Hematopoietic multipotent progenitor cell treated with erythropoietin and hydrocortisone succinate and interleukin-3 and kit ligand, for 15 days (in vitro differentiated cells): ENCODE measurements at places on chromosomes 7 and 10.

GRCh38 chr7:7505915-7506314, 29.8 kb downstream of the COL28A1 start:
- no peak for DNase-seq

DNA sequence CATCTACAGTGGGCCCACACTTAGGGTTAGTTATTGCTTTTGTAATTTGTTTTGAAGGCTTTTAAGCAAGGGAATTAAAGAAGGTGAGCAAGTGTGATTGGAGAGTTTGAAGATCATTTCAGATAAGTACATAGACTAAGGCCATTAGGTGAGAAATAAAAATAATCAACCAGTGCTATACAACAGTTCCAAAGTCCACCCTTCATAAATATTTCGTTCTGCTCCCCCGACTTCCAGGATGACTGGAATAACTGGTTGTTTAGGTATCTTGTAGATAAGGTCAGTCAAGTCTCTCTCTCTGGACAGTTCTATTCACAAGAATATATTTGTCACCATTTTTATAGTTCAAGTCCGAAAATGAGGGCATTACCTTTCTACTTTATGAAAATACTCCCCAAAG, 98.0 kb upstream of the MBL2 start:
- no peak for DNase-seq

DNA sequence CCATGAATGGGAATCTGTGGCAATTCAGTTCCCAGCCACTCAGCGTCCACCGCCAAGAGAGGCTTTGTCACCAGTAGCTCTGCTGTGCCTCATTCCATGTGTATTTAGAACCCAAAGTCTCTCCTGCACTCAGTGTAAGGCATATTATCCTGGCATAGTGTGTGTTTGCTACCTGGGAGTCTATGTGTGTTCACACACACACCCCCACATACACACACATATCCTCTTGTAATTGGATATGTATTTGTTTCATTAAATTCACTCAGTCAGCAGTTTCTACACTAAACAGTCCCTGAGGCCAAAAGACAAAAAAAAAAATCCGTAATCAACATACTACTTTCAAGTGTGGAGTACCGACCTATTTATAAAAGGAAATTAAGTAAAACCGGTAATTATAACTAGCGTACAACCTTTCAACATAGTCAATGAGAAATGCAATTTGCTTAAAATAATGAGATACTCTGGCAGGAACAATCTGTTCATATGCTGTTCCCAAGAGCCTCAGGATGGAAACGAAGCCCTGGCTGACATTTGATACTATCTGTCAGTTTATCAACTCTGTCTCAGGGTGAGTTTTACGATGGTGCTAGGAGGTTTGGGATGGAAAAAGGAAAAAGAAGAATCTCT, 425.8 kb upstream of the CELF2 start:
- DNase-seq = no peak

GRCh38 chr10:5560142-5560816, 35.5 kb downstream of the CALML3 start:
- no peak for DNase-seq

DNA sequence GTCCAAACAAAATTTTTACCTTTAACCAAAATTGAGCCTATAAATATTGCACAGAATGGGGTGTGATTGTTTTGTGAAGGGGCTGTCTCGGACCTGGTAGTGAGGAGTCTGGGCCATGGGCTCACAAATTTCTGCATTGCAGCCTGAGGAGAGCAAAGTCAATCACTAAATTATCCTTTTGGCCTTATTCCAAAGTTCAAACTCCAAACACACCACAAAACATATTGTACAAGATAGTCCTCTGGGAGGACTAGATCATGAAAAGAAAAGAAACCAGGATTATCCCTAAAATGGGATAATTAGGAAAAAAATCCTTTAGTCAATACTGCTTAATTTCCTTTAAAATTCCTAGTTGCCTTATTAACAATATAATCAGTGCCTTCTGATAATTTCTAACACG, 115.5 kb downstream of the BUB3 start:
- DNase-seq = no peak

DNA sequence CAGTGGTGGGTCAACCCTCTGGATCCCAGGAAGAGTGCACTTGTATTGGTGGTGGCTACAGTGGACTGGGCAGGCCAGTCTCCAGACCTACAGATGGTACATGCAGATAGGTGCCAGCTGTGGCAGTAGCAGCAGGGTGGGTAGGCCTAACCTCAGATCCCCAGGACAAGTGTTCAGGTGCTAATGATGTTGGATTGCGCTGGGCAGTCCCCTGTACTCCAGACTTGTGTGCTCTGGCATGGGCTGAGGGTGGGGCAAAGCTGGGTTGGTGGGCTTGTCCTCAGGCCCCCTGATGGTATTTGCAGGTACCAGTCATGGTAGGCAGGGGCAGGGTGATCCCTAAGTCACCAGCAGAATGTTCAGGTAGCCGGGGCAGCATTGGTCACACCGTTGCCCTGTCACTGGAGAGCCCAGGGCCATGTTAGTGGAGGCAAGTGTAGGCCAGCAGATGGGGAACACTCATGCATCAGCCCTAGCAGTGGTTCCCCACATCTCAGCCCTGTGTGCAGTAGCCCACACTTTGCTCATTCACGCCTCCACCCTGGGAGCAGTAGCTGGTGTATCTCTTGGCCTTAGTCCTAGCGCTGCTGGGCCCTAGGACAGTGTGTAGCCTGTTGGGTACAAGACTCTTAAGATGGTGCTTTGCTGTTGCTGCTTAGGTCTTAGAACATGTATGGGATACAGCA, 171.3 kb downstream of the MLLT10 start:
- DNase-seq = no peak

DNA sequence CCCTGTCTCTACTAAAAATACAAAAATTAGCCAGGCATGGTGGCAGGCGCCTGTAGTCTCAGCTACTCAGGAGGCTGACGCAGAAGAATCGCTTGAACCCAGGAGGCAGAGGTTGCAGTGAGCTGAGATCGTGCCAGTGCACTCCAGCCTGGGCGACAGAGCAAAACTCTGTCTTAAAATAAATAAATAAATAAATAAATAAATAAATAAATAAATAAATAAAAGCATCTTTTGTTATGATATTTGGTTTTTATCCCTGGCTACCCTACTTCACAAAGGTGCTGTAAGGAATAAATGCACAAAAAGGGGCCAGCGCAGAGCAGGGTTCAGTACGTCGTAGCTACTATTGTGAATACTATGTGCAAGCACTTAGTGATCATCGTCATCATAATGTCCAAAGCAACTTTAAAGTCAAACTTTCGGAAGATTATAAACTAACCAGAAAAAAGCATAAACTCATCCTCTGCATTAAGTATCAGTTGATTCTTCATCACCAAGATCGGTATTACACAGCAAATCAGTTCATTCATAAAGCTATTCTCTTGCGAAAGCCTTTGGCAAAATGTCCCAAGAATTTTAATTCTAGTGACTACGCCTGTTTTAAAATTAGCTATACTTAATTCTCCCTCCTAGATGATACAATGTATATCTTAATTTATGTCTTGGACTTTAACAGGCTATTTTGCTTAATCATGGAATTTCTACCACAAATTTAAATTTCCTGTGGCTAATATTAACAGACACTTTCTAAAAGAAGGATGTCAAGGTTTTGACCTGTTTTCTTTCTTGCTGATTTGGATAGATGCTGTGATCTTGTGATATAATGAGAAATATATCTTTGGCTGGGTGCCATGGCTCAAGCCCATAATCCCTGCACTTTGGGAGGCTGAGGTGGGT, 7.6 kb upstream of the NFE2L3 start:
- DNase-seq = no peak

- DNase-seq = no peak
These were observed 211.5 kb upstream of the SLC26A5 start for GRCh38 chr7:103657474-103657894.

DNA sequence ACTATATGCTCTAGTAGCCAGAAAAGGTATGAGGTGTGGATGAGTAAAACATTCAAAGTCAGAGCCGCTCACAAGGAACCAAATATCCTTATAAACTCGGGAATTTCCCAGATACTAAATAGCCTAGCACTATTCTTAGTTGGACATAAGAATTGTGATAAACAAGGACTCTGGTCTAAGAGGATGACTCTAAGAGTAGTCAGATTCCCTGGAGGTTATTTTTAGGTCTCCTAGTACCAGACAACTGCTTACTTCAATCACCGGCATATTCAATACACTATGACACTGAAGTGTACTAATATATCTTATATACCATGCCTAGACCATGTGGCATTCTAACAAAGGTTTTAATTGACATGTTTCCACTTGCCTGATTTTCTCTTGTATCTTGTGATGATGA, 56.5 kb downstream of the LMBR1 start:
- no peak for DNase-seq

DNA sequence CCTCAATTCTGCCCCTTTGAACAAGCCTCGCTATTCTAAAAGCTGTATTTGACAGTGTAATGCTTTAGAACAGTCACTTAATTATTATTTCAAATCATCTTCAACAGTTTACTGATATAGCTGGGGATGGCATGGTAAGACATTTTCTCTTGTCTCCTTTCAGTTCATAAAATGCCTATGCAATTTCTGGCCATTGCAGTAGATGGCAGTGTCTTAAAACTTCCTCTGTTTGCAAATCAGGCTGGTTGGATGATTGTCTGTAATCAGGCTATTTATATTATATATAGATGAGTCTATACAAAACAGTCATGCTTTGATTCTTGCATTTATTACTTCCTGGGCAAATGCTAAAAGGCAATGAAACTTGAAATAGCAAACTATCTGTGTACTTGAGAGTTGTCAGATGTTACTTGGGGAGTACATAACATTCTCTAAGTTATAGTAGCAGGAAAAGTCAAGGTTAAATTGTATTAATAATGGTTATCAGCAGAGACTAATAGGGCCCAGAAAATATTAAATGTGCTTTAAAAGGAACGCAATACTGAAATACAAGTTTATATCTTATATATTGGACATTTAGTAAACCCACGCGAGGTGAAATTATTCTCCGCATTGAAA, 55.5 kb upstream of the LHFPL3 start:
- DNase-seq = no peak

DNA sequence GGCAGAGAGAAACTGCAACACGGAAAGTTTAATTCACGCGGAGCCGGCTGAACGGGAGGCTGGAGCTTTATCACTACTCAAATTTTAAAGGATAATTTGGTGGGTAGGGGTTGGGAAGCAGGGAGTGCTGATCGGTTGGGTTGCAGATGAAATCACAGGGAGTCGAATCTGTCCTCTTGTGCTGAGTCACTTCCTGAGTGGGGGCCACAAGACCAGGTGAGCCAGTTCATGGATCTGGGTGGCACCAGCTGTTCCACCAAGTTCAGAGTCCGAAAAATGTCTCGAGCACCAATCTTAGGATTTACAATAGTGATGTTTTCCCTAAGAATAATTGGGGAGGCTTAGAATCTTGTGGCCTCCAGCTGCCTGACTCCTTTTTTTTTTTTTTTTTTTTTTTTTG, 3.6 kb upstream of the PRAP1 start:
- DNase-seq = no peak

GRCh38 chr10:103058034-103058433, 135.0 kb downstream of the NT5C2 start:
- DNase-seq = no peak

- DNase-seq = no peak
These were observed 427.9 kb upstream of the CELF2 start for GRCh38 chr10:10589540-10590303.

- DNase-seq = no peak
These were observed 97.5 kb downstream of the PTPN20 start for GRCh38 chr10:47008769-47009168.

DNA sequence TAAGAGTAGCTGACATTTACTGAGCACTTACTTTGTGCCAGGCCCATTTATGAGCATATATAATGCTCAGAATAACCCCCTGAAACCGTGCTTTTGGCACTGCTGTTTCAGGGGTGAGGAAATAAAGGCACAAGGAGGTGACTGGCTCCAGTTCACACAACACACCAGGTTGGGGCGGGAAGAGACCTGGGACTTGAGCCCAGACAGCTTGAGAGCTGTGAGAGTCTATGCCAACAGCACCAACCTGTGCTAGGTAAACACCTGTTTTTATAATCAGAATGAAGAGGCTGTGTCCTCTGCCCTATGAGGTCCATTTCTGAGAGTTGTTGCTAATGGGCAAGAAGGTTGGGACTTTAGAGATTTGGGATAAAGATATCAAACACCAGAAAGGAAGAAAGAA, 8.8 kb upstream of the AZGP1 start:
- DNase-seq = no peak

GRCh38 chr7:127081539-127081938, 171.2 kb downstream of the GRM8 start:
- DNase-seq = no peak

- no peak for DNase-seq
These were observed 242.1 kb upstream of the TCERG1L start for GRCh38 chr10:131553581-131553980.
